ENCODE measurements at places on chromosomes 4 and X.

- no peak for DNase-seq
Measured at GRCh38 chrX:132482632-132483031, 6.2 kb downstream of the MBNL3 start.

DNA sequence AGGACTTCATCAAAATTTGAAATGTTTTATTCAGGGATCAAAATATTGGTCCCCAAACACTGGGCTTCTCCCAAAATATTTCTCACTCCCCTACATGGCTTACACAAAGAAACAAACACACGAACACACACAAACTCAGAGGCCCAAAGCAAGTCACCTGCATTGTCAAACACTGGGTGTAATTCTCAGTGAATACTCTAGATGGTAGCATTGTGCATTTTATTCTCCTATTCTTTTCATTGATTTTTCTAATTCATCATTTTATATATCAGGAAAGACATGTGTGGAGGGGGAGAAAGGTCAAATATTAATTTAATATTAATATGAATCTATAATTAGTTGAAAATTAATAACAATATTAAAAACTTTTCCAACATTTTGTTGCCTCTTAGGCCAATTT lies 72.3 kb upstream of the TNMD start:
- DNase-seq, result no peak

GRCh38 chr4:22668702-22669101 lies 24.0 kb upstream of the GBA3 start:
- no peak for DNase-seq

GRCh38 chrX:133980406-133980805 lies 5.0 kb downstream of the GPC3 start:
- peak; percentile 39 for DNase-seq

DNA sequence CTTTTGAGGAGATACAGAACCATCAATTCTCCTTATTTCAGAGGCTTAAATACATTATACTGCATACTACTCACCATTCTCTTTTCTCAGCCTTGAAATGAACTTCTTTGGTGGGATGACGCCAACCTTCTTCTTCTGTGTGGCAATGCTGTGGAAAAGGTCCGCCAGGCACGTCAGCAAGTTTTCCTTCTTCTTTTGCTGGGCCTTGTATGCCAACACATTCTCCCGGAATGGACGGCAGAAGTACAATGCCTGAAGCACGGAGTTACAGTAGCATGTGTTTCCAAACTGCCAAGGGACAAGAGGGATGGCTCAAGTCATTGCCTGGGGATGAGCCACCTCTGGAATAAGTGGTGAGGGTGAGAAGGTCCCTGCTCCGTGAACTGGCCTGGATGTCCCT lies 31.2 kb downstream of the USP46 start:
- DNase-seq, result peak; percentile 46

- no peak for DNase-seq
Measured at GRCh38 chr4:99008051-99008450, 12.5 kb downstream of the METAP1 start.

- no peak for DNase-seq
Measured at GRCh38 chrX:50705042-50705441, 109.0 kb downstream of the SHROOM4 start.

DNA sequence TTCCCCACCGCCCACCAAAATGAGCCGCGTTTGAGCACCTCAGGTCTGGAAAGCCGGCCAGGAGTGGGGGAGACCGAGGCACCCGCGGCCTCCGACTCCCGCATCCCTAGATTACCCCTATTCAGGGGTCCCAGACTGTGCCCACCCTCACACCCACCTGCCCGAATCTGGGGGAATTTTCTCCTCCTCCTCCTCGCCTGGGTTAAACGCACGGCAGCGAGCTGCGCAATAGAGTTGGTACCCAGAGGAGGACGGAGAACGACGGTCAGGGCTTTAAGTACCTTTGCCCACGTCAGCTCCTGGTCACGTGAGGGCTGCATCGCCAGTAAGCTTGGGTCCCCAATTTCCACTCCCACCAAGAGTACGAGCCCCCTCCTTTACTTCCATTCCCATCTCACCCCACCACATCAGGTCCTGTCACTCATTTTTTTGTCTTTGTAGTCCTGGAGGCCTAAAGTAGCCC lies at the start of gene ARMCX2:
Gene ARMCX2 (minus strand): TSS at position 250 of the 463 bp plus-strand sequence. CDS start 2,262 bp downstream, outside the sequence.
- DNase-seq, result peak; percentile 69

GRCh38 chrX:15929194-15929593 lies 74.6 kb upstream of the AP1S2 start:
- no peak for DNase-seq

DNA sequence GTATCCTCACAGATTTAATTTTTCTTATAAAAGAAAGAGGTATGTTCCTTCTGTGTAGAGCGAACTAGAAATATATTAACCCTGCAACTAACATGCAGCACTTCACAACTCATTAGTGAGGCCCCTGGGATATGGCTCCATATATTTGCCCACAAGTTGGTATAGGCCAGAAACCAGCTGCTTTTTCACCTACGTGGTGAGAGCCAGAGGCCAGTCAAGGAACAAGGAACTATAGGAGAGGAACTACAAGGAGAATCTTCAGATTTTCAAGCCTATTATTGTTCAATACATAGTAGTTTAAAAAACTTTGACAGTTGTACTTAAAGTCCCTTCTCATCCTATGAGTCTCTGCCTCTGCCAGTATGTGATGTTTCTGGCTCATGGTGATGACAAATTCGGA lies 205.9 kb downstream of the CBR4 start:
- no peak for DNase-seq

GRCh38 chrX:40646489-40647306 lies 663 bp downstream of the CXorf38 start:
- peak; percentile 3 for DNase-seq

DNA sequence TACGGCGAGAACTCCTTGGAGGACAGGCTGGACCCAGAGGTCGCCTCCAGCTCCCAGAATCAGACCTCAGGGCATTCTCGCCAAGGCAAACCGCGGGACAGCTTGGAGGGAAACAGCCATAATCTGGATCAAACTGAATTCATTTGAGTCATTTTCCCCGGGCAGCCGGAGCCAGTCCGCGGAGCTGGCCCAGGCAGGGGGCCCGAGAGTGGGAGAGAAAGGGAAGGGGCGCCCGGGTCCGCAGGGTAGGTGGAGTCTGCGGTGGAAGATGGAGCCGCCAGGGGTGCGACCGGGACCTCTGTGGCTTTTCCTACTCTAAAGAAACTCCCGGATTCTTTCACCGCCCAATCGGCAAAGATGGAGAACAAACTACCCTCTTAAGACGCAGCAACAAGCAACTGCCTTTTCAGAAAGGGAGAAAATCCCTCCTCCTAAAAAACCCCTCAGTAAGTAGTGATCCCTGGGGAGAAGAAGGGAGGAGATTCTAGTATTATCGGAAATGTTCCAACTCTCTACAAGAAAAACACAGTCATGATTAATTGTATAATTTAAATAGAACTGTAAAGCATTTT lies 5.2 kb downstream of the NKX3-2 start:
- DNase-seq, result no peak

- DNase-seq, result no peak
Measured at GRCh38 chr4:142535009-142535408, 311.1 kb downstream of the INPP4B start.

DNA sequence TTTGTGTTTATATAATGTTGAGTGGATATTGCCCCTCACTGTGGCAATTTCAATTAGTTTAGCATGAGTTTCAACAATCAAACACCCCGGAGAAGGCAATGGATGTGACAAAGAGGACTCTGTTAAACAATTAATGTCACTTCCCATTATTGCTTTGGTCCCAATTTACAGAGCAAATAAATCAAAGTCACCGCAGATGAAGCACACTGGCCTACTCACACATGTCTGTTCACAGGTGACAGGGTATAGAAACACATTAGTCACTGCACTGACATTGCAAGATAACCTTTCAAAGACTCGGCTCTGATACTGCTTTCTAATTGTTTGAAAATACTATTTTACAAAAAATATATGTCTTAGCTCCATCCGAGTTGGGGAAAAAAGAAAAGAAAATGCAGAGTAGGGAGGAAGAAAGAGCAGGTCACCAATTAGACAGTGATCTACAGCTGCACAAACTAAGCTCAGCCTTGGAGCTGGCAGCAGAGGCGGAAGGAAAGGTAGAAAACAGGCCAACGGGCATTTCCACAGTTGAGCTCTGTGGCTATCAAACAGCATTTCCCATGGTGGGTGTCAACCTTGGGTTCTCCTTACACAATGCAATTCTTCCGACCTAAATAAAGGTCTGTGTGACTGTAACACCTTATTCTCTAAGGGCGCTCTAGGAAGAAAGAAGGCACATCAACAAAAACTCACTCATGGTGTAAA lies 53.9 kb downstream of the PPARGC1A start:
- no peak for DNase-seq

DNA sequence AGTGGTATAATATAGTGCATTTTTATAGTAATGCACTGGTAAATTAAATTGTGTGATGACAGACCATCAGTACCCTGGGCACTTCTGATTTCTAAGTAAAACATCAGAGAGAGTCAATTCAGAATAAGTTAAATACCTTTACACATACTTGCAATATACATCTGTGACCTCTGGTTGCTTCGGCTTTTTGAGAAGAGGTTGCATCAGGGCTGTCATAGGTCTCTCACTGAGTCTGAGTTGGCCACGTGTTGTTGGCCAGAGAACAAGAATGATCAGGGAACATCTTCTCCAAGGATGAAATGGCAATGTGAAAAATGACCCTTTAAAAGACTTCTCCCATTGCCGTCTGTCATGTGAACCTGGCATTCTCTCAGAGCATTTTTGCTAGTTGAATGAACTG lies 36.9 kb upstream of the PUDP start:
- peak; percentile 2 for DNase-seq

- DNase-seq, result no peak
Measured at GRCh38 chr4:178349601-178350000, 907.4 kb upstream of the AGA start.

DNA sequence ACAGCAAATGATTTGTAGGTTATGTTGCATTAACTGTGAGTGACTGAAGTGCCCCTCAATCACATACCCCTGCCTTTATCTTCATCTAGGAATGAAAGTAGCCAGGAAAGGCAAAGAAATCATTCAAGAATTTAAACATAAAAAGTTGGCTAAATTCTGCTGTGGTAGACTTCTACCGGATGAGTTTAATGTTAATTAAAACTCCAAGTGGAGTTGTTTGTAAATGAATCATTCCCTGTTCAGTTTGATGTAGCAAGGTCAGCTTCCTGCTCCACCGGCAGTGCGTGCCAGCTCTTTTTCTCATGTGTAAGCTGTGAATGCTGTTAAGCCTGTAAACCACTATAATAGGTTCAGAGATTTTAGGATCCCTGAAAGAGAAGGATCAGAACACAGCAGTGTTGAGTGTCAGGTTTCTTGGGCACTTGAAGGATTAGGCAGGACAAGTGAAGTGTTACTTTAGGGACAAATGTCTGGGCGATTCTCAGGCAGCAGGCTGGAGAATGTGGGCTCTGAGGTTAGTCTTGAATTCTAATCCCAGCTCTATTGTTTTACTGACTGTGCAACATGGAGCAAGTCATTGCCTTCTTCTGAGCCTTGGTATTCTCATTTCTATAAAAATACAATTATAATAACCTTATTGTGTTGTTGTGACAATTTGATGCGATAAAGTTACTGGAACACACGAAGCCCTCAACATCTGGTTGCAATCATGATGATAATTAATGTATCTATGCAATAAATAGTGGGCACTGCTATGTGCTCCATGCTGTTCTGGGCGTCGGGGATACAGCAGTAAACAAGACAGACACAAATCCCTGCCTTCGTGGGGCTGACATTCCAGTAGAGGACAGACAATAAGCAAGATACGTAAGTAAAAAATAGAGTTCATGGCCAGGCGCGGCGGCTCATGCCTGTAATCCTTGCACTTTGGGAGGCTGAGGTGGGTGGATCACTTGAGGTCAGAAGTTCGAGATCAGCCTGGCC lies 112.0 kb downstream of the SHROOM3 start:
- DNase-seq, result peak; percentile 87

DNA sequence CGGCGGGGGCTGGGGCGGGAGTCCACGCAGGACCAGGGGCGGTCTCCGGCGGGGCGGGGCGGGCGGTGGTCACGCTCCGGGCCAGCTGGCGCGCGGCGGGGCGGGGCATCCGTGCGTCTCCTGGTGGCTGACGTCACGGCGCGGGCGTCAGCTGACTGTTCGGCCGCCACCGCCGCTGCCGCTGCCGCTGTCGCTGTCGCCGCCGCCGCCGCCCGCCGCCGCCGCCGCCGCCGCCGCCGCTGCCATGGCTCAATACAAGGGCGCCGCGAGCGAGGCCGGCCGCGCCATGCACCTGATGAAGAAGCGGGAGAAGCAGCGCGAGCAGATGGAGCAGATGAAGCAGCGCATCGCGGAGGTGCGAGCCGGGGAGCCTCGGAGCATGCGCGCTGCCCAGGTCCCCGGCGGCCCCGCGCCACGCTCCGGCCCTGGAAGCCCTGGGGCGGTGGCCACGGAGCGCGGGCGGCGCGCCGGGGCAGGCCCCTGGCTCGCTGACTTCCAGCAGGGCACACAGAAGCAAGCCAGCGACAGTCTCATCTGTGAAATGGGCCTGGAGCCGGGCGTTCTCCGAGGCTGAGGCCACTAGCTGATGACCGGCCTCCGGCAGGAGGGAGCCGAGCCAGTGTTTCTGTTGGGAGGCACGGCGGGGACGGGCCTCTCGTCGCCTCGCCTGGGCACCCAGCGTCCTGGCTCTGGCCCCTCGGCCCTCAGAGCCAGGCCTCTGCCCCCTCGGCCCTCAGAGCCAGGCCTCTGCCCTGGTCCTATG lies at the start of gene FAM50A:
Gene FAM50A (plus strand): TSS at position 150 of the 763 bp plus-strand sequence. CDS start 95 bp downstream, at position 245.
- DNase-seq, result peak; percentile 56

DNA sequence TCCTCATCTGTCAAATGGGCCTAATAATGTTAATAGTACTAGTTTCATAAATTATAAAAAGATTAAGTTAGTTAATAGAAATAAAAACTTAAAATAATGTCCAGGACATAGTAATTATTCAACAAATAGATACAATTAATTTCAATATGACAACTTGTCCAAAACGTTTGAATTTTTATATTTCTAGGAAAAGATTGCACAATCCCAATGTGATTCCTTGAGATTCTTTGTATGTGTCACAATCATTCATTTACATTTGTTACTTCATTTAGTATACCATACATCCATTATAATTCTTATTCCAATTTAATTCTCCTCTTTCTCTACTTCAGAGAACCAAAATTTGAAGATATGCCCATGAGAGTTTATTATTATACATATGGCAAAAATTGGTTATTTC lies 554.2 kb downstream of the GABRG1 start:
- no peak for DNase-seq

DNA sequence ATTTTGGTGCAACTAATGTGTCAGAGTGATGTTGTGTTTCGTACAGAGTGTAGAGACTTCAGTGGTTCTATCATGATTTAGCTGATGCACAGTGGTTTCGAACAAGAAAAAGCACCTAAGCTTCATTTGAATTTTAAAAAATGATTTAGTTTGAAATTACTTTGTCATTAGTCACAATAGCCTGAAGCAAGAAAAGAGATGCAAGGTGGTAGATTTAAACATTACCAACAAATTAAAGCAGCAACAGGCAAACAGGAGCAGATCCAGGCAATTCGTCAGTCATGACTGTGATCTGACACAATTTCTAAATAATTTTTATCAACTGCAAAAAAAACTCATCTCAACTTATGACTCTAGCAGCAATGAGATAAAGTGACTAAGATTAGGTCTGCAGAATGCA lies 24.6 kb upstream of the COX7B2 start:
- no peak for DNase-seq
